Spinal cord (tissue), 10 donors: ENCODE measurements at places on chromosomes 7 and 10. TPM values are rescaled to one million over a fixed set of nuclear protein-coding genes. Genes with fewer than 3 reads are reported as not detected.

DNA sequence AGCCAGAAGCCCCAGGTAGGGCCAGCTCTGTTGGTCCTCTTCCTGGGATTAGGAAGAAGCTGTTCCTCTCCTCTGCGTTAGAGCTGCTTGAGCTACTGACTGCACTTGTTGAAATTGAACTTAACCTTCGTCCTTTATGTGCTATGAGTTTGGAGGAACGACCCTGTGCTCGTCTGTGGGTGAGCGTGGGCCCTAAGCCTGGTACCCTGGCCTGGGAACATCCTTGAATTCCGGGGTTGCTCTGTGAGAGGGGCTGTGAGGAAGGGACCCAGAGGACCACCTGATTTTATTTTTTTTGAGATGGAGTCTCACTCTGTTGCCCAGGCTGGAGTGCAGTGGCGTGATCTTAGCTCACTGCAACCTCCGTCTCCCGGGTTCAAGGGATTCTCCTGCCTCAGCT is 447.2 kb upstream of the FOXK1 start:
- H3K27ac ChIP-seq = no peak overlapping the region
- no peak overlapping the region for H3K4me3 ChIP-seq
- H3K4me1 ChIP-seq = no peaks in the 10 kb centered on the region

GRCh38 chr7:4836206-4836661 is 25.6 kb downstream of the PAPOLB start:
- DNase-seq = no peak
- no peaks in the 10 kb centered on the region for H3K27me3 ChIP-seq
- H3K4me3 ChIP-seq = no peak overlapping the region

DNA sequence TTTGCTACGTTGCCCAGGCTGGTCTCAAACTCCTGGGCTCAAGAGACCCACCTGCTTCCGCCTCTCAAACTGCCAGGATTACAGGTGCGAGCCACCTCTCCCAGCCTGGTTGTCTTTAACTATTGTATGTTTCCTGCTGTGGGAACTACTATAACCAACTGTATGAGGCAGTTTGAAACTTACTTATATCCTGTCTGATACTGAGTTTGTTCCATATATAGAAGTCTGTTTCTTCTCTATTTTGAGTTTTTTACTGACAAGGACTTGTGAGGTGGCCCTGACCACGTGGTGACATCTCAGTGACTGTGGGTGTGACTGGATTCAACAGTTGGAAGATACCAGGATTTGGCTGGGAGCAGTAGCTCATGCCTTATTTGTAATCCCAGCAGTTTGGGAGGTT is 14.2 kb downstream of the FBH1 start:
- no peak overlapping the region for H3K4me3 ChIP-seq
- no peaks in the 10 kb centered on the region for H3K27me3 ChIP-seq
- H3K27ac ChIP-seq = no peak overlapping the region
- DNase-seq = no peak
- peaks cover 25% of the 10 kb centered on the region for H3K36me3 ChIP-seq
- no peaks in the 10 kb centered on the region for H3K4me1 ChIP-seq

CCDC186 gene
- polyA plus RNA-seq = 19.0 TPM

DNA sequence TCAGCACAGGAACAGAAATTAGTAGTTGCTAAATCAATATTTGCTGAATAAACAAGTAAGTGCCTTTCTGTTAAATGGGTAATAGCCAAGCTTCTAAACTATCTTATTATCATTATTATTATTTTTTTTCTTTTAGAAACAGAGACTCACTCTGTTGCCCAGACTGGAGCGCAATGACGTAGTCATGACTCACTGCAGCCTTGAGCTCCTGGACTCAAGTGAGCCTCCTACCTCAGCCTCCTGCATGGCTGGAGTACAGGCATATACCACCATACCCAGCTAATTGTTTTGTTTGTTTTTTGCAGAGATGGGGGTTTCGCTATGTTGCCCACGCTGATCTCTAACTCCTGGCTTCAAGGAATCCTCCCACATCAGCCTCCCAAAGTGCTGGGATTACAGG is 12.3 kb upstream of the ELN start:
- H3K27ac ChIP-seq = no peak overlapping the region
- peaks cover 6% of the 10 kb centered on the region for H3K36me3 ChIP-seq
- H3K27me3 ChIP-seq = no peaks in the 10 kb centered on the region
- DNase-seq = no peak
- H3K4me1 ChIP-seq = peaks cover 31% of the 10 kb centered on the region
- H3K4me3 ChIP-seq = no peak overlapping the region

GRCh38 chr7:29413626-29414136 is 150.0 kb upstream of the PRR15 start:
- H3K4me1 ChIP-seq = no peaks in the 10 kb centered on the region
- H3K27ac ChIP-seq = no peak overlapping the region
- H3K27me3 ChIP-seq = no peaks in the 10 kb centered on the region
- no peak overlapping the region for H3K4me3 ChIP-seq

GRCh38 chr10:100209303-100209702 is 20.1 kb downstream of the CHUK start:
- H3K27me3 ChIP-seq = no peaks in the 10 kb centered on the region
- no peak for DNase-seq
- H3K4me1 ChIP-seq = no peaks in the 10 kb centered on the region

PPRC1 gene
- 23.6 TPM for polyA plus RNA-seq

CYP26C1 gene
- polyA plus RNA-seq = not detected

GRCh38 chr10:104139221-104139620 is 17.2 kb downstream of the SFR1 start:
- H3K36me3 ChIP-seq = no peaks in the 10 kb centered on the region
- no peak overlapping the region for H3K27ac ChIP-seq
- no peak for DNase-seq
- no peak overlapping the region for H3K4me3 ChIP-seq

DNA sequence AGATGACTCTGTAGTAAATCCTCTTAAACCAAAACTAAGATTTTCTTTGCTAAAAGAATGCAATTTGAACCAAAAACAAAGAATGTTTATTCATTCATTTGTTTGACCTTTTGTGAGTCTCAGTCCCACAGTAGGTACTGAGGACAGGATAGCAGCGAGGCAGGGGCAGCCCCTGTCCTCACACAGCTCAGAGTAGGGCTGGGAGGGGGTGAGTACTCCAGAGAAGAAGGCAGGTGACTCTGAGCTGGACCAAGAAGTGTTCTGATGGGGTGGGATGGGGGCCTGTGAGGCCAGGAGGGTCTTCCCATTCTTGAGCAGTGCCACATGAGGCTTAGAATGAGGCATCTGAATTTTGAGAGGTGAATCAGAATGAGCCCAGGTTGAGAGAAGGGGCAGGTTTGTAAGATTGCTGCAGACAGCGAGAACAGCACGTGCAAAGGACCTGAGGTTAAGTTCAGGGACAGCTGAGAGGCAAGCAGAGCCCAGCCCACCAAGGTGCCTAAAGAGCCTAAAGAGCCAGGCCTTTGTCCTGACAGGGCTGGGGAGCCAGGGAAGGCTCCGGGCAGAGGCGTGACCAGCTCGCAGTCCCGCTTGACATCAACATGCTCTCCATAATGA is 56.9 kb upstream of the CHST15 start:
- H3K27me3 ChIP-seq = no peaks in the 10 kb centered on the region
- no peak overlapping the region for H3K4me3 ChIP-seq
- no peak overlapping the region for H3K27ac ChIP-seq
- DNase-seq = no peak

DNA sequence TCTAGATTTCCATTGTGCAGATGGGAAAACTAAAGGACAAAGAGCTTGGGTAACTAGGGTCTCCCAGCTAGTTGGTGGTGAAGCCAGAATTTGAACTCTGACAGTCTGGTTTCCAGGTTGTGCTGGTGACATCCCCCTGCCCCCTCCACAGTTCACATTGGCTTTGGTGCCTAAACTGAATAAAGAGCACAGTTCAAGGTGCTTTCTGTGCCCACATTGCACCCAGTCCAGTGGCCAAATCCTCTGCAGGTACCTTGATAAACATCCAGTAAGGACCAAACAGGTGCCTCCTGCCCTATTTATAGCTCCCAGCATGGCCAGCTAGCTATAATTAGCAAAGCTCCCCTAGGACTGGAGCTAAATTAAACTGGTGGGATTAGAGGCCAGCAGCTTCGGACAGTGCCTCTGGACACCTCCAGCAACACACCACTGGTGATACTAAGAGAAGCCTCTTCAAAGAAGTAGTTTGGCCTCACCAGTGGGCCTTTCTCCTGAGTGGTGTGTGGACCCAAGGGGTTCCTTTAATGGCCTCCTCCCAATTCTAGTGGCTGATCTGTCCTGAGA is 59.9 kb downstream of the KCNMA1 start:
- H3K27ac ChIP-seq = no peak overlapping the region
- no peak for DNase-seq
- no peaks in the 10 kb centered on the region for H3K27me3 ChIP-seq
- no peaks in the 10 kb centered on the region for H3K4me1 ChIP-seq
- no peak overlapping the region for H3K4me3 ChIP-seq
